ENCODE measurements at places on chromosomes 6 and 20.

GRCh38 chr20:4083098-4083865, 67.9 kb upstream of the RNF24 start:
- DNase-seq = no peak

- no peak for DNase-seq
Measured at GRCh38 chr6:64217721-64218620, 582.4 kb downstream of the PHF3 start.

DNA sequence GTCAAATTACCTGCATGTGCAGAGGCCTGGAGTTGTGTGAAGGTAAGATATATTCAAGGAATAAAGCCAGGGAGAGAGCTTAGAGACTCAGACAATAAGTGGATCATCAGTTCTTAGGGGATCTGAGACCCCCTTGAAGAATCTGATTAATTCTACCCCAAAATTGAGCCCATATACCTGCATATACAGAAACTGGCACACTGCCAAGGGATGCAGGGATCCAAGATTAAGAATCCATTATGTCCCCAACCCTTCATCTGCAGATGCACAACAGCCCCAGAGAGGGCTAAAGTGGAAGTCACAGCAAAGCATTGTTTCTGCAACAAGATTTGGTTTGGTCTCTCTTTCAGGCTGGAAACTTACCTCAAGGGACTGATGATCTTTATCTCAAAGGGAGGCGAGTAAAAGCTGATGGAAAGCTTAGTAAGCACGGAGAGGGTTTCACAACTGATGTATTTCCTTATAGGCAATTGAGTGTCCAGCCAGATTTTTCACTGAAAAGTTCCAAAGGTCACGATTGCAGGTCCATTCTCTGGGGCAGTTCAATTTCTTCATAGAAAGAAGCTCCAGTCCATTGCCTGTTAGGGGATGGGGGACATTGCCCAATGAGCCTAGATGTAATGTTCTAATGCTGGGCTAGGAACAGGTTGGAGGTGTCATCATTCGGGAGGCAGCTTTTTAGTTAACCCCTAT, 20.9 kb upstream of the STK35 start:
- DNase-seq = no peak

DNA sequence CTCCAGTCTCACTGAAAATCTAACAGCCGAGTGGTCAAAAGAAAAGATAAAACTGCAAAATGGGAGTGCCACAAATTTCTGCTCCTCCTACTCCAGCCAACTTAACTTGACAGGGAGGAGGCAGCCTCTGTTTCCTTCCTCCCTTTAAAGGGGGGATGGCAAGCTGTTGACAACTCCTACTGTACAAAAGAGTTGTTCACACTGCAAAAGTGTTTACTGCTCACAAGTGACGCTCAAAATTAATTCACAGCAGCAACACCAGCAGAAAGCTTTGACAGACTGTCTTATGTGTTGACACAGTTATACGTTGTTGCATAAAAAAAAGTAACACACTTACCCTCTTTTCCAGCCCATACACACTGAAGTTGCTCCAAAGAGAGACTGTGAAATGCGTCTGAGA, 169.8 kb downstream of the BACH2 start:
- DNase-seq = peak; percentile 38

GRCh38 chr6:84860920-84861319, 96.5 kb upstream of the TBX18 start:
- DNase-seq = no peak

DNA sequence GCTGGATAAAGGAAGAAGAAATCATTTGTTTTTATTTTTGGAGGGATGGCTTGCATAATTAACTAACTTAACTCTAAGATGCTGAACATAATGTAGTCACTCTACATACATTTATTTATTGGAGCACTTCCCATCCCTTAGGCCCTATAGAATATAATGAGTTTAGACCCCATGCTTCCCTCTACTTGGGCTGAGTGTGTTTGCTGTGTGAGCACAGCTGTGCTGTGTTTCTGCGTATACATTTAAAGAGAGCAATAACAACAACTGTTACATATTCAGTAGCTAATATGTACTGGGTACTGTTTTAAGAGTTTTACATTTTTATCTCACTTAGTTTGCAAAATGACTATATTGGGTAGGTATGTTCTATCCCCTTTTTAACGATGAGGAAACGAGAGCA, 736.6 kb upstream of the NRSN1 start:
- no peak for DNase-seq

DNA sequence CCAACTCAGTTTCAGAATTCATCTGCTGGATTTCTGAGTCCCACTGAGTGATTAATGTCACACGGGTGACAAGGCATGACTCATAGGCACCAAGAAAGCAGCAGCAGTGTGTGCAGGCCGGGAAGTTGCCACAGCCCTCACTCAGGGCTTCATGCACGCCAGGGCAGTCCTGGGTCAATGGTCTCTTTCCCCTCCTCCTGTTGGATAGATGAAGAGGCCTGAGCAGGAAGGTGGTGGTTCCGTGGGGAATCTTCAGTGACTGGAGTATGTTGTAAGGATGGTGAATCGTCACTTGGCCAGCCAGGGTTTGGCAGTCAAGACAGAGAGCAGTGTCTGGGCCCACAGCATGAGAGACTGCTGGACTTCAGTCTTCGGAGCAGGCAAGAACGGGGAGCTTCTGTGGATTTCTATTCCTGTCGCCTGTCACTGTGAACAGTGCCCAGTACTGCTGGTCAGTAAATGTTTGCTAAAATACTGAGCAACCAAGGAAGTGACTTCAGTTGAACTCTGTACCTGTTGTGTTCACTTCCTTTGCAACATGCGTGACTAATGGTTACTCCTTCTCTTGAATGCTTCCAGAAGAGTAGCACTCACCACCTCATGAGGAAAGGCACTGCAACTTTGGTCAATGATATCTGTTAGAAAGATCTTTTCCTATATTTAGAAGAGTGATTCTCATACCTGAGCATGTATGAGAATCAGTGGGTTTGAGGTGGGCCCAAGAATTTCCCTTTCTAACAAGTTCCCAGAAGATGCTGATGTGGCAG, 62.0 kb upstream of the CD93 start:
- no peak for DNase-seq

- no peak for DNase-seq
Measured at GRCh38 chr6:27056615-27057014, 190.9 kb upstream of the PRSS16 start.

GRCh38 chr6:36371211-36371610, 16.3 kb downstream of the ETV7 start:
- no peak for DNase-seq

DNA sequence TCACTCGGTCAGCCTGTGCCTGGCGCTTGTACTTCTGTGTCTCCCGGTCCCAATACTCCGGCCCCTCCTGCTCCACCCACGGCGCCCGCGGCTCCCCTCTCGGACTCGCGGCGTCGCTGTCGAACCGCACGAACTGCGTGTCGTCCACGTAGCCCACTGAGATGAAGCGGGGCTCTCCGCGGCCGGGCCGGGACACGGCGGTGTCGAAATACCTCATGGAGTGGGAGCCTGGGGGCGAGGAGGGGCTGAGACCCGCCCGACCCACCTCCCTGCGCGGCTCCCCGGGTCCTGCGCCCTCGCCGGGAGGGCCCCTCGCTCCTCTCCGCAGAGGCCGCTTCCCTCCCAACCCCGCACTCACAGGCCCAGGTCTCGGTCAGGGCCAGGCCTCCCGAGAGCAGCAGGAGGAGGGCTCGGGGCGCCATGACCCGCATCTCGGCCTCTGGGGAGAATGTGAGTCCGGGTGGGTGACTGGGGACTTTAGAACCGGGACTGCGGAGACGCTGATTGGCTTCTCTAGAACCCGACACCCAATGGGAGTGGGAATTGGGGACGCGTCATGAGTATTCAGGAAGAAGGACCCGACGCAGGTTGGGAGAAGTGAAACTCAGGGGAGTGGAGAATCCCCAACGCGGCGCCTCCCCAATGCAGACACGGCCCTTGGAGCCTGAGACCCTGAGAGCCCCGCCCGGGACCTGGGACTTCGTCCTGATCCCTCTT, at the start of gene HLA-C:
Gene HLA-C, minus strand, starts transcription at position 452 of the 717 bp plus-strand sequence. Its CDS starts 21 bp downstream, at position 431.
- DNase-seq = peak; percentile 99

DNA sequence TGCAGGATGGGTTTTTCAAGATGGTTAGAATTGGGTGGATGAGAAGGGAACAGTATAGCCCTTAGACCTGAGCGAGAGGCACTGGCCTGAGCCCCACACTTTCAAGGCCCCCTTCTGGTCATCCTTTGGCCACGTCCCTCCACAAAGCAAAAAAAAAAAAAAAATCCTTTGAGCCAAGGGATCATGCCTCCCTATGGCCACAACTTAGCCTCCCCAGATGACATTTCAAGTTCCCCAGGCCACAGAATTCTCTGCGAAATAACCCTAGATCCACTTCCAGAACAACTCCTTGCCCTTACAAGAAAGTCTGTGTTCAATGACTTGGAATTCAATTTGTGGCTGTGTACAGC, 30.4 kb downstream of the ELOVL2 start:
- no peak for DNase-seq

All from NAMALWA (cell line).